ENCODE measurements at places on chromosomes 1 and 21.

DNA sequence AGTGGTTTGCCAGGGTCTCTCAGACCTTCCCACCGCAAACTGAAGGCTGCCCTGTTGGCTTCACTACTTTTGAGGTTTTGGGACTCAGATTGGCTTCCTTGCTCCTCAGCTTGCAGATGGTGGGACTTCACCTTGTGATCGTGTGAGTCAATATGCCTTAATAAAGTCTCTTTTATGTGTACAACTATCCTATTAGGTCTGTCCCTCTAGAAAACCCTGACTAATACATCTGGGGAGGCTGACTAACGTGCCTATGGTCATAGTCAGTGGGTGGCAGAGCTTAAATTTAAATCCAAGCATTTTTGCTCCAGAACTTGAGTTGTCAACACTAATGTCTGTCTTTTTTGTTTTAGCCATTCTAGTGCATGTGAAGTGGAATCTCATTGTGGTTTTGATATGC, 76.5 kb upstream of the CHODL start:
- no peak for DNase-seq

DNA sequence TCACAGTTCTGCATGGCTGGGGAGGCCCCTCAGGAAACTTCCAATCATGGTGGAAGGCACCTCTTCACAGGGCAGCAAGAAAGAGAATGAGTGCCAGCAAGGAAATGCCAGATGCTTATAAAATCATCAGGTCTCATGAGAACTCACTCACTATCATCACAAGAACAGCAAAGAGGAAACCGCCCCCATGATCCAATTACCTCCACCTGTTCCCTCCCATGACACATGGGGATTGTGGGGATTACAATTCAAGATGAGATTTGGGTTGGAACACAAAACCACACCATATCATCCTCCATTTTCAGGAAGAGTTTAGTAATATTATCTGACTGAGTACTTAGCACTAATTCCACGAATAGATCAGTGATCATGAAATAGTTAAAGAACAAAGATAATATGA, 244.2 kb downstream of the LMO4 start:
- no peak for DNase-seq

GRCh38 chr1:37901191-37901892, 42.0 kb upstream of the MTF1 start:
- DNase-seq: peak; percentile 51

DNA sequence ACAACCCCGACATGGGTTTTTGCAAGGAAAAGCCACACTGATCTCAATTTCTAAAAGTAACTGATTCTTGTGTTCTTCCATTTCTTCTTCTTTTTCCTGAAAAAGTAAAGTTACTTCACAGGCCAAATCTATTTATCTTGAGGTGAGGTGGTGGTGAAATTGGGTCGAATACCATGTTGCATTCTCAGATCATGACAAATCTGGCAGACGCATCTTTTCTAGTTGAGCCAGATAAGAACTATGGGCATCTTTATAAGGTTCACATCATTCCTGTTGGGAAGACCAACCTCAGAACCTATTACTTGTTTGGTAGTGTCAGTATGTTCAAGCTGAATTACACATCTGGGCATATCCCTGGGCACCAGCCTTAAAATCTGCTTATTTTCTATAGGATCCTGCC, 78.6 kb upstream of the USP25 start:
- DNase-seq: no peak

GRCh38 chr21:35027563-35028450, 21.3 kb downstream of the RUNX1 start:
- DNase-seq: peak; percentile 15

GRCh38 chr1:158285756-158286241, 3.9 kb upstream of the CD1C start:
- DNase-seq: peak; percentile 85

GRCh38 chr1:2274929-2275475, 46.9 kb downstream of the SKI start:
- no peak for DNase-seq

DNA sequence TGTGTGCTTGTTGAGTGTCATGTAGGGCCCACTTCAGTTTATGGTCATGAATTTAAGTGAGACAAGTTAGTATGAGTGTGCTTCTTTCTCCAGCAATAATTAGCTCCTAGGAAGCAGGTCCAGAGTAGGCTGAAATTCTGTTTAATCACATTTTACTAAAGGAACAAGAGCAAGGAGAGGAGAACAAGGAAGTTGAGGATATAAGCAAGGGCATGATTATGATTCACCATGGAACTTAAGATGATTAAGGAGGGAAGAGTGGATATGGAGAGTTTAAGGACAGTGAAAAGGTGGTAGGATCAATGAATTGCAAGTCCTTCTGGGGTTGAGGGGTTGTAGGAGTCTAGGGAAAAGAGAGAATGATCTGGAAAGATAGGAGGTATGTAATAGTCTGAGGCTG, 3.1 kb upstream of the DIPK1A start:
- DNase-seq: no peak

- no peak for DNase-seq
Observed at GRCh38 chr1:167248707-167249642, 28.3 kb downstream of the POU2F1 start.

GRCh38 chr1:241479294-241479693, 40.3 kb downstream of the FH start:
- no peak for DNase-seq

DNA sequence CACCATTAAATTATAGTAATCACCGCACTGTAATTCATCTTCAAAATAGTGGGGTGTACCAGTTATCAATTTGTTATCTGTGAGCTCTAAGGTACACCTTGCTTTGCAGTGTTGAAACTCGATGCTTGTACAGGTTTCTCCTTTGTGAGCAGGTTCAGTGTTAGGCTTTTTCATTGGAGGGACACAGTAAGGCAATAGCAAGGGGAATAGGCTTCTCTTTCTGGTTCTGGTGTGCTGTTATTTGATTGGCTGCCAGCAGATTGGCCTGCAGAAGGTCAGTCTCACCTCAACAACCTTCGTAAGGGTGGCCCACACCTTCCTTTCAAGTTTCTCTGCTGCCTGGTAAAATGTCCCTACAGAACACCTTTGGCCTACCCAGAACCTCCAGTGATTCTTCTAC, 76.2 kb upstream of the B3GALT2 start:
- no peak for DNase-seq

GRCh38 chr21:14303731-14304488, 79.0 kb downstream of the HSPA13 start:
- no peak for DNase-seq

DNA sequence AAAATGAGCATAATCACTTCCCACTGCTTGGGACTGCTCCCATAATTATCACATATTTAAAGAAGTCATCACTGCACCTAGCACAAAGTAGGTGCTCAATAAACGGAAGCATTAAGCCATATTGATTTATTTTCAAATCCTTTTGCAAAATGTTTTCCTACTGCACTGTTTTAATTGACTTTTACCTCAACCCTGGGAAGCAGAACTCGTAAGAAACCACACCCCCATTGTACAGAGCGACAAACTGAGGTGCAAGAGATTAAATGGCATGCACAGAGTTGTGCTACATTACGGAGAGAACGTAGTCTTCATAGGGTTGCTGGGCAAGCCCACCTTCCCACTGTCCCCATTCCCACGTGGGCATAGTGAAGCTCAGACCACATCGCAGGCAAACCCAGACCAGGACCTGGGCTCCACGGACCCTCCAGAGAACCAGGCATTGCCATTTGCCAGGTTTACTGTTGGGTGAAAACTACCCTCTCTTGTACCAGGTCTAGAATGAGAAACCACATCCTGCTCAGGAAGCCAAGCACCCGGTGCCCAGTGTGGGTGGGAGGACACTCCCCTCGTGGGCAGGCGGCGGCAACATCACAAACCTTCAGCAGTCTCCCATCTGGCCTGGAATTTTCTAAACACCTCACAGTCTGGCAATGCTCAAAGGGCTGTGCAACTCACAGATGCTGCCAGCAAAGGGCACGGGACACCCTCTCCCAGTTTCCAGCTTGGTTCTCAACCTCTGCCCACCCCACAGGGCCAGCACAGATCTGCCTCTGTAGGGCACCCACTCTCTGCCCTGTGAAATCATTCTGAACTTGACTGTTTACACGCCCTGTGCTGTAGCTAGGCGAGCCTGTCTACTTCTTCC, 8.2 kb downstream of the IFFO2 start:
- DNase-seq: no peak

DNA sequence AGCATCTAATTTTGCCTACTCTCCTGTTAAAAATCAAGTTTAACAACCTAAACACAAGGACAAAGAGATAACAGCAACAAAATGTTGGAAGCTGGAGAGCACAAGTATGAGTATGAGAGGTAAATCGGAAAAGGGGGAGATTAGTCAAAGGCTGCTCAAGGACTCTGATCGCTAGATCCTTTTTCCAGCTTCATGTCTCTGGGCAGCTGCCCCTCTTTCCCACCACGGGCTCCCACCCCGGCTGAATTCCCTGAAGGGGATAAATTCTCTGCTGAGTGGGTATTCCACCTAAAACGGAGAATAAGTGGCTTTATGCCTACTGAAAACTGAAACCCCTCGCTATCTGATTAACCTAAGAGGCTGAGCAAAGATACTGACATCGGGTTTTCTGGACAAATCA, 696 bp upstream of the CTBS start:
- no peak for DNase-seq

DNA sequence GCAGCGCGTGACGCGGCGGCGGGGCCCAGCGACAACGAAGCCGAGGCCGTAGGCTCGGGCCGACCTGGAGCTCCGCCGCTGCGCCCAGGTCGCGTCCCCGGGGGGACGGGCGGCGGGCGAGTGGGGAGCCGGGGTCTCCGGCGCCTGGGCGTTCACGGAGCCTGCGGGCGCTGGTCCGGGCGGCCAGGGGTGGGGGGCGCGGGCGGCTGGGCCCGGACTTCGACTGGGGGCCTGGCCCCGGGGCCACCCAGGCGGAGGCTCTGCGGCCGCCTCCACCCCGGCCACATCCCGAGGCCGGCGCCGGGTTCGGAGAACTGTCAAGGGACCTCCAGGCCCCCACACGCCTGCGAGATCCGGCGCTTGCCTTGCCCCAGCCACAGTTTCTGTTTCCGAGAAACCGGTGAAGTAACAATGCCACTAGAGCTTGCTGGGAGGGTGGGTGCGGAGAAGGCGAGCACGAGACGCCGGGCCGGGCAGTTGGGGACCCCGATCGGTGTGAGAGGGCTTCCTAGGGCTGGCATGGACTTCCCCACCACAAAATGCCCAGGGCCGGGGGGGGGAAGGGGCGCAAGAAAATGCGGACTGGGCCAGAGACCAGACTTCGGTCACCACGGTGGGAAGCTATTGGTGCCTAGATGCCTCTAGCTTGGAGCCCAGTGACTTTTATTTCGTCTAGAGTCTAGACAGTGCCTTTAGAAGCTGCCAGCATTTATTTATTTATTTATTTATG, 501 bp downstream of the FBXO6 start:
- DNase-seq: peak; percentile 47

GRCh38 chr1:115679141-115679611, 37.4 kb downstream of the VANGL1 start:
- no peak for DNase-seq

DNA sequence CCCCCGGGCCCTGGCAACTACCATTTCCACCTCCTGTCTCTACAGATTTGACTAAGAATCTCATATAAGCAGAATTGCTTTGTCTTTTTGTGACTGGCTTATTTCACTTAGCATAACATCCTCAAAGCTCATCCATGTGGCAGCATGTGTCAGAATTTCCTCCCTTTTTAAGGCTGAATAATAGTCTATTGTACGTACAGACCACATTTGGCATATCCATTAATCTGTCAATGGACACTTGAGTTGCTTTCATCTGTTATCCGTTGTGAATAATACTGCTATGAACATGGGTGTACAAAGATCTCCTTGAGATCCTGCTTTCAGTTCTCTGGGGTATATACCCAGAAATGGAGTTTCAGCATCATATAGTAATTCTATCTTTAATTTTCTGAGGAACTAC, 24.0 kb downstream of the SPATA21 start:
- DNase-seq: no peak

DNA sequence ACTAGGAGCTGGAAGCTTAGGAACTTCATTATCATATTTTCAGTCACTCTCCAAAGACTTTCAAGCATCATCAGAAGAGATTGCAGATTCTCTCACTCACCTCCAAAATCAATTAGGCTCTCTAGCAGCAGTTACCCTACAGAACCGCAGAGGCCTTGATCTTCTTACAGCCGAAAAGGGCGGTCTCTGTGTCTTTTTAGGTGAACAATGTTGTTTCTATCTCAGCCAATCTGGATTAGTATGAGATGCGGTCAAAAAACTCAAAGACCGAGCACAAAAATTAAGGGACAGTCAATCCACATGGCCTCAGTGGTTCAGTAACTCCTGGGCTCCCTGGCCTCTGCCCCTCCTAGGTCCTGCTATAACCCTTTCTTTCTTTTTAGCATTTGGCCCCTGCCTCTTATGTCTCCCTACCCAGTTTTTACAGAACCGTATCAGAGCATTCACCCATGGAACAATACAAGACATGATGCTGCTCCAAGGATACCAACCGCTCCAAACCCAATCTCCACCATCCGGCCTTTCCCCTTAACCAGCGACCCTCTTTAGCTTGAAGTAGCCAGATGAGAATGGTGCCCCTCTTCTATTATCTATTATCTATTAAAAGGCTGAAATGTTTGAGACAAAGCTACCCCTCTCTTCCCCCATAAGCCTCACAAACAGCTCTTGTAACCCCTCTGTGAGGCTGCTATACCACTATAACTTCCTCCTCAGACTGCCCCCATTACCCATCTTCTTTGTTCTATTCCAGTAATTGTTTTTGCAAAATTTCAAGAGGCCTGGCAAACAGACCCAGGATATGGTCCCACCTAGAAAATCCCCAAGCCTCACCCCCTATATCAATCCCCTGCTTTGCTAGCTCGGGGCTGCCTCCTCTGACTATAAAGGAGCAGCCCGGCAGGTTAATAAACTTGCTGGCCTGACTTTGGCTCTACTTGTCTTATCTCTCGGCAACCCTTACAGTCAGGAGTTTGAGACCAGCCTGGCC, 18.7 kb upstream of the CA6 start:
- DNase-seq: no peak

DNA sequence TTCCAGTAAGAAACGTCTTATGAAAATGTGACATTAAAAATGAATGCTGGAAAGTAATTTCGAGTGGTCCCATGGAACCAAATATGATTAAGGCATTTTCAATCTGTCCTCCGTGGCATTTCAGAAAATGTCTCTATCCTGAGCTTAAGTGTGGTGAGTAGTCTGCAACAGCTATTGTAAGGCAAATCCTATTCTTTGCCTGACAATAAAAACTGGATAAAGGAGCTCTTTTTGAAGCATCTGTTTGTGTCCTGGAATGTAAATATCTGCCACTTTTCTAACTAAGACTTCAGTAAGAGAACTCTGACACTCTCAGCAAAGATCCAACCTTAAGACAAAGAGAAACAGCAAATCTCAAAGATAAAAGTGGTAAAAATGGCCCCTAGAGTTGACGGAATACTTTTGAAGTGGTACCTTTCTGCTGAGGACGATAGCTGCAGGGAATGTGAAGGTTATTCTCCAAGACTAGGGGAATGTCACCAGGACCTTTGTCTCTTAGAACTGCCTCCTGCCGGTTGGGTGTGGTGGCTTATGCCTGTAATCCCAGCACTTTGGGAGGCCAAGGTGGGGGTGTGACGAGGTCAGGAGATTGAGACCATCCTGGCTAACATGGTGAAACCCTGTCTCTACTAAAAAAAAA, 486.7 kb upstream of the ZP4 start:
- DNase-seq: no peak

GRCh38 chr21:16534408-16535101, 804.8 kb downstream of the USP25 start:
- DNase-seq: no peak
